ENCODE measurements at places on chromosomes 2 and 18.

- DNase-seq: no peak
Observed at GRCh38 chr2:24822049-24822706, 29.0 kb downstream of the CENPO start.

- DNase-seq: no peak
Observed at GRCh38 chr18:69944436-69944835, 3.2 kb downstream of the CD226 start.

GRCh38 chr2:235670974-235671787 is 177.3 kb downstream of the AGAP1 start:
- DNase-seq: no peak

GRCh38 chr2:210862283-210863065 is 306.1 kb downstream of the CPS1 start:
- DNase-seq: peak; percentile 45

- DNase-seq: no peak
Observed at GRCh38 chr18:61738488-61738887, 154.3 kb downstream of the RNF152 start.

DNA sequence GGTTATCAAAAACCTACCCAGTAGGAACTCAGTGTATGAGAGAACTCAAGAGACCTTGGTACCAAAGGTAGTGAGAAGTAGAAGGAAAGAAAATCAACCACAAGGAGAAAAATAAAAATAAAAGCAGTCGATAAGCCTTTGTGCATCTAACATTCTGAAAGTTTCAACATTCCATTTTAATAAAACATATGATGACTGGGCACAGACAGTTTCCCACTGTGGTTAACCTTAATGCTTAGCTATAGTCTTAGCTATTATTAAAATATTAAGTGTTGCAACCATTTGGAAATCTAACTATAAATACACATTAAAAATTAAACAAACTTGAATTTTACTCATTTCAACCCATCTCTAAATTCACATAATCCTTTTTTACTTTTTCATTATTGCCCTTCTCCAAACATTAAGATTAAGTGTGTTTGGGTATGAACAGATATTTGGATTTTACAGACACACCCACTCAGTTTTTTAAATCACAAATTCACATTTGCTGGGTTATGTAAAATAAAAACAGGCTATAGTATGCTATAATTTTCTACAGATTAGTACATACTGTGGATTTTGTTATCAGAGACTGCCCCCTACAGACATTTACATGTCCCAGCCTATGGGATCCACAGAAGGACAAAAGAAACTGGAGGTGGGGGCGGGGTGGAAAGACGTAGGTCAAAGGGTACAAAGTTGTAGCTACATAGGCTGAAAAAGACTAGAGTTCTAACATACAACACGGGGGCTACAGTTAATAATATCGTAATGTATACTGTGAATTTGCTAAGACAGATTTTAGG is 32.8 kb downstream of the SRBD1 start:
- DNase-seq: no peak

DNA sequence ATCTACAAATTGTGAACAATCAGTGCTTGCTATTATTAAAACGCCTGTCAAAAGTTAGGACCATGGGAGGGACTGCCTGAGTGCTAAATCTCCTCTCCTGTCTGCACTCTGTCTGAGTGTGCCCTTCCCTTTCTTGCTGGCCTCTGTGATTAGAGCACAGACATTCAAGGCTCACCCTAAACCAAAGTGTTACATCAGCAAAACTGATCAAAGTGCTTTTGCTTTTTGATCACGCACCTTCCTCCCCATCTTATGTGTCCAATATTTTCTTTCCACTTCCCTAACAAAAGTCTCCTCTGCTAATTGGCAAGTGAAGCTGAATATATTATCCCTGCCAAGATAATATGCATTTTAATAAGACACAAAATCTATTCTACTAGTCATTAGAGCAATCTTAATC is 30.5 kb upstream of the DNAJC10 start:
- no peak for DNase-seq

DNA sequence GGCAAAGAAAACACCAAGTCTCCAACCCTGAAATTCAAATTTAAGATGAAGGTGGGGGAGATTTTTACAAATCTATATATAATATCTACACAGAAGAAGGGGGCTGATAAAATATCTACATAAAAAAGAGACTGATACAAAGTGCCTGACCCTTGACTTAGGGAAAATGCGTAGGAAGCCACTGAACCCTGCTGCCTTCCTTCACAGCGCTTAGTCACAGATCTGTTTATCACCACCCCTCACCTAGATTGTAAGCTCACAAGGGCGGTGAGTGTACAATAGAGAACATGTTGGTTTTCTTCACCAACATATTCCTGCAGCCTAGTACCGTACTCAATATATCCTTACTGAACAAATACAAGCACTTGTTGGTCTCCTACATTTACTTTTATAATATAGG is 54.3 kb downstream of the NOL10 start:
- no peak for DNase-seq

DNA sequence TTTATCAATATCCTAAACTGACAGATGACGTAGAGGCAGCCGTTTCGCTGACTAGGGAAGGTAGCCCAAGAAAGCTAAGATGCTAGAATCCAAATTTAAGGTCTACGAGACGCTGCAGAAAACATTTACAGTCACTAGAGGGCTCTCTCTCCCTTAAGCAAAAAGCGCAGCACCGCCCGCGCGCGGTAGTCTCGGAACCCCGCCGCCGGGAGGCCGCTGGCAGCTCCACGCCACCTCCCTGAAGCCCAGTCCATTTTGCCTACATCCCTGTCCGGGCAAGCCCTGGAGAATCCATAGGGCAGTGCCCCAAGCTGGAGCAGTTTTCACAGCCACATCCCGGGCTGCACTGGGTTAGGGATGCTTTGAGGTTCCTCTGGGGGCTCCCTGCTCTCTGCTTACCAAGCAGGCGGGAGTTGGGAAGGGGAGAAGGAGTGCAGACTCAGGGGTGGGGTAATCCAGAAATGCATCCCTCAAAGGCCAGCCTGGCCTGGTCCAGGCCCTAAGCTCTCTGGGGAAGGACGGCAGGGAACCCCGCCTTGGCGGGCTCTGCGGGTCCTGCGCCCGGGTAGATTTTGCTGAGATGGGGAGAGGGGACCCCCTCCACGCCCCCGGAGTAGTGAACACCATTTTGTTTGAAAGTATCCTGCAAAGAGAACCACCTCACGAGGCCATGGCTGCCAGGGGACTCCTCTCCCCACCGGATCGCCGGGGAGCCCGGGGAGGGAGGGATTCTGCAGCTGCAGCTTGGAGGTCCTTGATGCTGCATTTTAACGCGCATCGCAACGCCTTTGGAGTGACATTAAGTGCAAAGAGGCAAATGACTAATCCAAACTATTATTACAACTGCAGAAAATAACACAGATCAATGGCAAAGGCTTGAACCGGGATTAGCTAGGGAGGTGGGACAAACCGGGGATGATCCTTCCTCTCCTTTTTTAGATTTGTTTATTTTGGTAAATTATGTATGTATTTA is 1.3 kb upstream of the DPYSL5 start:
- DNase-seq: peak; percentile 22

- no peak for DNase-seq
Observed at GRCh38 chr2:224271617-224272236, 130.2 kb downstream of the FAM124B start.

GRCh38 chr2:1869987-1870386 is 125.7 kb upstream of the PXDN start:
- DNase-seq: no peak

DNA sequence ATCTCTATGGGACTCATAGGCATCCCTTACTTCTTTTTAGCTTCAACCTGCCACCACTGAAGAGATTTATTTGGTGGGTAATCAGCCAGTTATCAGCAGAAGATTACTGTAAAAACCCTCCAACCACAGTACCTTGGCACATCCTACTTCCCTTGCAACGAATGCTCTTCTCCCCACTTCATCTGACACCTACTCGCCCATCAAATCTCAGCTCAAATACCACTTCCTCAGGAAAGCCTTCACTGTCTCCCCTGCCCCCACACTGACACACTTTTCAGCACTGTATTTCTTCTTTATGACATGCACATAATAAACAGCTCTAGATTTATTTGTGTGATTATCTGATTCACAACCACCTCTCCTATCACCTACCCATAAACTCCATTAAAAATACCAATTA is 3.1 kb downstream of the KDSR start:
- no peak for DNase-seq

DNA sequence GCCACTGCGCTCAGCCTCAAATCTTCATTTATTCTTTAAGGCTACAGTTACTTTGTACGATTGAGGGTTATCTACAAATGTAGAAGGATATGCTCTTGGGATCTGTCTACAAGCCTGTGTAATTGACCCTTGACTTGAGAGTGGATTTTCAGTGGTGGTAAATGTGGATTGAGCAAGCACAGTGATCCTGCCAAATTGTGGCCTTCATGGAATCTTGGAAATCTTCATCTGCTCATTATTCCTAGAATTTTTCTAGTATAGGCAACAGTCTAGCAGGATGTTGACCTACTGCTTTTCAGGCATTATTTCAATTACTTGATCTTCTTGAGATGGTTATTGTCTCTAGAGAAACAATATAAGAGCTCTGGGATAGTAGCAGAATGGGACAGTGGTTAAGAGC is 226.1 kb upstream of the REV1 start:
- DNase-seq: no peak

DNA sequence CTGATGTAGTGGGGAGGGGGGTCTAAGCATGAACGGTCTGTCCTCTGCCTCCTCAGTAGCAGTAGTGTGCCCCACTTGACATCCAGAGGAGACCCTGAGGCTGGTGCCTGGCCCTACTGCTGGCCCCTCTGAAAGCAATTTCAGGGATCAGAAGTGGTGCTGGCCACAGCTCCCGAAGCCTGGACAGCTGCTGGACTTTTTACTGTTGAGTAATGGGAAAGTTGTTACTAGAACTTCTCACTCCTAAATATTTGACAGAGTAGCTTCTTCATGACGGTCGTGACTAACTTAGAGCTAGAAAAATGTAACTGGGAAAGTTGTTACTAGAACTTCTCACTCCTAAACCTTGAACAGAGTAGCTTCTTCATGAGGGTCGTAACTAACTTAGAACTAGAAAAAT is 23.3 kb downstream of the CTDP1 start:
- no peak for DNase-seq

DNA sequence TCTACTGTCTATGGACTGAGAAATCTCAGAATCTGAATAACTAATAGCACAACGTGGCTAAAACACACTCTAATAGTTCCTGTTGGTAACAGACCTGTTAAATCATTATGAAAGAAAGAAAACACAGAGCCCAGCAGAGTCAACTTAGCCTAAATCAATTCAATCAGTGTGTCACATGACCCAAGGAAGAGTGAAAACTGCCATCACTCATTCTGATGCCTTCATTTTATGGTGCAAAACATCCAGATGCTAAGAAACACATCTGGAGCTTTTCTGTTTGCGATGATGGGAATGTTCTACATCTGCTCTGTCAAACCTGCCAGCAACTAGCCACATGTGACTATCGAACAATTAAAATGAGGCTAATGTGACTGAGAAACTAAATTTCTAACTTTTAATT is 295.7 kb upstream of the TRIB2 start:
- DNase-seq: no peak

DNA sequence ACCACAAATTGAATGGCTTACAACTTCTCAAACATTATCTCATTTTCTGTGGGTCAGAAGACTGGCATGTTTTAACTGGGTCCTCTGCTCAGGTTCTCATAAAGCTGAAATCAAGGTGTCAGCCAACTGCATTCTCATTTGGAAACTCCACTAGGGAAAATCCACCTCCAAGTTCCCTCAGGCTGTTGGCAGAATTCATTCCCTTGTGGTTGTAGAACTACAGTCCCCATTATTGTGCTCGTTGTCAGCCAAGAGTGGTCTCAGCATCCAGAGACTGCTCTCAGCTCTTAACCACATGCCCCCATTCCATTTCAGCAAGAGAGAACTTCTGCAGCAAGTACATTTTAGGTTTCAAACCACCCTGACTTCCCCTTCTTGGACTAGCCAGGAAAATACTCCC is 12.2 kb downstream of the NOL4 start:
- DNase-seq: no peak

DNA sequence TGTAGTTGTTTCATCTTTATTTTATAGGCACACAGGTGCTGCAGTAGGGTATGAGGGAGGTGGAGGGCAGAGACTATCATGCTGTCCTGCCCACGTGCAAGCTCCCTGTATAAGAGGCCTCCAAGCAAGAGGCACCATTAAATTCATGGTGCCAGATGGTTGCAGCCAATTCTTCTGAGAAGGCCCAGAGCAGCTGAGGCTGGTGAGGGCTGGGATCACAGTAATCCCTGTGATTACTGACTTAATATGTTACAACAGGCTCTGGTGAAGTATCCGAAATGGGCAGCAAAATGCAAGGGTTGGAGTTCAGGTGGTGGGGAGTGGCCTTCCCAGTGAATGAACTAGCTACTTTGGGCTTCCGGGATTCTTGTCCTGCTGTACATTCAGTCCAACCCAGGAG is 191.9 kb upstream of the SMAD2 start:
- DNase-seq: no peak
